ENCODE measurements at places on chromosomes 6 and 20.

DNA sequence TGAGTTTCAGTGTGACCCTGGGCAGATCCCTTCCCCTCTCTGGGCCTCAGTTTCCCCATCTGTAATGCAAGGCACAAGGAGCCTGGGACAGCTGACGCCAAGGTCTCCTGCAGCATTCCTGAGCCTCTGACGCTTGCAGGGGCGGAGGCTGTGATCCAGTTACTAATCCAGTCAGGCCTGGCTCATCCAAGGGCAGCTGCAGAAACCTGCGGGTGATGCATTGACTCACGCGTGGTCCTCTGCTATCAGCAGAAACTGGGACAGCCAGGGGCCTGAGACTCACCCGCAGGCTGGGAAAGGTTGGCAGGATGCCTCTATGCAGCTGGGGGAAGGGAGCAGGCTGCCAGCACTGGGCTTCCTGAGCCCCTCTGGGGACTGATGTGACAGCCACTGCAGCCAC is 65.0 kb upstream of the SIRPA start:
- peak; percentile 96 for DNase-seq

DNA sequence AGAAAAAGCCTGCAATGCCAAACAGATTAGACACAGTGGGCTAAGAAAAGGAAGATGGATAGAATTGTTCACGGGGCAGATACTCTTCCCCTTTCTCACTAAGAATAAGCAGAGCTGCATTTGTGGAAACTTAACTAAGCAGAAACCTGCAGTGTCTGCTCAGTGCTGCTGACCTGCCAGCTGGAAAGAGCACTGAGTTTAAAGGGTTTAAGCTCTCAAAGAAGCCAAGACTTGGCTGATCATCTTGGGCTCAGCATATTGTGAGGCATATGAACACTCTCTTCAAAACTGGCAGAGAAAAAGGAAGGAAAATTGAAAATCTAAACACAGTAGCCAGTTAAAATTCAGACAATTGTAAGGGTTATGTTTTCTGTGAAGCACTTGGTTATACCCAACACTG is 711.1 kb upstream of the EPHA7 start:
- no peak for DNase-seq

- DNase-seq, result no peak
These were observed 82.1 kb upstream of the F13A1 start for GRCh38 chr6:6402591-6402990.

GRCh38 chr20:23358923-23359593 is 2.9 kb upstream of the GZF1 start:
- DNase-seq, result no peak

- peak; percentile 39 for DNase-seq
These were observed 311.3 kb upstream of the CNR1 start for GRCh38 chr6:88477413-88477812.

GRCh38 chr20:63215101-63216040 is 560 bp downstream of the YTHDF1 start:
- peak; percentile 67 for DNase-seq

DNA sequence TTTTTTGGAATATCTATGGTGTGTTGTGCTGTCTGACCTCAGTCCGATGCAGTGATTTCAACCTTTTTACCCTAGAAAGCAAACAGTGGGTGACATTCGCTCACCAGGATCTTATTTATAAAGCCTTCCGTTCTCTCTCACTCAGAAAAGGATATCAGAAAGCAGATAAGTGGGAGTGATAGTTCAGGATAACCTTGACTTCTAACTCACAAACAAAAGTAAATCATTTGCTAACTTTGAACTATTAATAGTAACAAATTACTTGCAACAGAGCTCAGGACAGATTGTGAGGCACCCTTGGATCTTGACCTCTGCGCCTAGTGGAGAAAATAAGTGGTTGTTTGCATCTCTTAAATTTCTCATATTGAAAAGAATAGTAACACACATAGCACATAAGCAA is 637.1 kb upstream of the CITED2 start:
- DNase-seq, result no peak

- no peak for DNase-seq
These were observed 15.1 kb downstream of the RNF217 start for GRCh38 chr6:124977067-124977908.

DNA sequence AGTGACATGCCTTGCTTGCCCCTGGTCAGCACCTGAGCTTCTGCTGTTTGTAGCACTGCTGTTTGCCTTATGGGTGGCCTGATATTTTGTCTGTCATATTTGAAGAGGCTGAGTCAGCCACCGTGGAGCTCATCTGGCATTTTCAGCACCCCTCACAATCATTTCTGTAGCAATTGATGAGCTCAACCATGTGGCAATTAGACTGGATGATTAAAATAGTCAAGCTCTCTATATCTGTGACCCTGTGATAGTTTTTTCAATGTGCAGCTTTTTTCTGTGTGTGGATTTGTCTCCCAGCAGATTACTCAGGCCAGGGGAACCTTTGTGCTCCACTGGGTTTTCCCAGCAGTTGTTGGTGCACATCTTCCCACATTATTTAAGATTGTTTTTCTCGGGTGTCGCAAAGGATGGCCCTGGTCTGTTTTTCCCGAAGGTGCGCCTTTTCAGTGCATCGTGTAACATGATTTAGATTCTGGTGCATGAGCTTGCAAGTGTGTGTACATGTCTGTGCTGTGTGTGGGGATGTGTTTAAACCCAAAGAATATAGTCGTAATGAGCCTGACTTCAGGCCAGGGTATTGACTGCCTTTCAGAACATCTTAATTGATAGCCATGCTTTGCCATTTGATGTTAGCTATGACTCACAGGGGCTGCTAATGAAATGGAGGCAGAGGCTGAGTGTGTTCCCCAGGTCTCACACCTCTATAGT is 31.6 kb upstream of the GLP1R start:
- no peak for DNase-seq

DNA sequence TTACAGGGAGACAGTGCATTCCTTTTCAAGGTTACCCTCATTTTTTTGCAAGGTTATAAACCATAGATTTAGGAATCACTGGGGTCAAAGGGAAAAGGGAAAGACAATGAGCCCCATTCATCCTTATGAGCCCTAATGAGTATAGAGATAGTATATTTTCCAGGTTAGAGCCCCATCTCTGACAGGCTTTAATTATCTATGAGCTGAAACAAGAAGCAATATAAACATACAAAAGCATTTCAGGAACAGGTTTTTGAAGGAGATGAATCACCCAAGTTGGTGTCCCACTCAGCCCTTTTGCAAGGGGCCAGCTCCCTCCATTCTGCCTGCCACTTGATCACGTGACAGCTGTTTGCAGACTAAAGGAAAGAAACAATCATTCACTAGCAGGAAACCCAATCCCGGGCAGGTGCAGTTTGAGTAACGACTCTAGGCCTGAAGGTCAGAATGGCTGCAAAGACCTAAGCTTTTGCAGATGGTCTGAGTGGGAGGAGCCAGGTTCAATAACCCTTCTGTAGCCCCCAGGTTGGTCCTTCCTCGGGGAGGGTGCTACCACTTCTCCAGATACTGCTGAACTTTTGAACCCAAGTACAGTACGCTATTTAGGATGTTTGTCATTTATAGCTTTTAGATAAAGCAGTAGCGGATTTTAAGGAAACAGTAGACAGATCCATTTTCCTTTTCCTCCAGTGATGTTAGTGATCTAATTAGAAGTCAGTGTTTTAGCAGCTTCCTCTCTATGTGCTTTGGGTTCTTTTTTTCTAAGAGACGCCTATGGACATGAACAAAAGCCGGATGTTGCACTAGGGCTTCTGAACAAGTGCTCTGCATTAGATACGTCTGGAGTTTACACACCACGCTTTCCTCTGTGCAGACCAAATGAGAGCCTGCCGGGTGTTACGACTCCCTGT is 253.2 kb downstream of the SOX4 start:
- no peak for DNase-seq

DNA sequence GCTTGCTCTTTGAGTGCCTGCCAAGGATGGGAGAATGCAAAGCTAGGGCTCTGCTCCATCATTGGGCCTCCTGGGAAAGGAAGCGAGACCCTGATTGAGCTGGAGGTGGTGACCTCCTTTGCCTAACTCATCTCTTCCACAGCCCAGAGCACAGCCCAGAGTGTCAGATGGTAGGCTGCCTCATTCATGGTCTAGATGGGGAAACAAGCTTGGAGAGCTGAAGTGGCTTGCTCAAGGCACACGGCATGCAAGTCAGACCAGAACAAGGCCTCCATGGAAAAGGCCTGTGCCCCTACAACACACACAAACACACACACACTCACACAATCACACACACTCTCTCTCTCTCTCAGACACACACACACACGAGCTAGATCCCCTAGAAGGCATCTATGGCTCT is 17.5 kb downstream of the TGM3 start:
- no peak for DNase-seq

DNA sequence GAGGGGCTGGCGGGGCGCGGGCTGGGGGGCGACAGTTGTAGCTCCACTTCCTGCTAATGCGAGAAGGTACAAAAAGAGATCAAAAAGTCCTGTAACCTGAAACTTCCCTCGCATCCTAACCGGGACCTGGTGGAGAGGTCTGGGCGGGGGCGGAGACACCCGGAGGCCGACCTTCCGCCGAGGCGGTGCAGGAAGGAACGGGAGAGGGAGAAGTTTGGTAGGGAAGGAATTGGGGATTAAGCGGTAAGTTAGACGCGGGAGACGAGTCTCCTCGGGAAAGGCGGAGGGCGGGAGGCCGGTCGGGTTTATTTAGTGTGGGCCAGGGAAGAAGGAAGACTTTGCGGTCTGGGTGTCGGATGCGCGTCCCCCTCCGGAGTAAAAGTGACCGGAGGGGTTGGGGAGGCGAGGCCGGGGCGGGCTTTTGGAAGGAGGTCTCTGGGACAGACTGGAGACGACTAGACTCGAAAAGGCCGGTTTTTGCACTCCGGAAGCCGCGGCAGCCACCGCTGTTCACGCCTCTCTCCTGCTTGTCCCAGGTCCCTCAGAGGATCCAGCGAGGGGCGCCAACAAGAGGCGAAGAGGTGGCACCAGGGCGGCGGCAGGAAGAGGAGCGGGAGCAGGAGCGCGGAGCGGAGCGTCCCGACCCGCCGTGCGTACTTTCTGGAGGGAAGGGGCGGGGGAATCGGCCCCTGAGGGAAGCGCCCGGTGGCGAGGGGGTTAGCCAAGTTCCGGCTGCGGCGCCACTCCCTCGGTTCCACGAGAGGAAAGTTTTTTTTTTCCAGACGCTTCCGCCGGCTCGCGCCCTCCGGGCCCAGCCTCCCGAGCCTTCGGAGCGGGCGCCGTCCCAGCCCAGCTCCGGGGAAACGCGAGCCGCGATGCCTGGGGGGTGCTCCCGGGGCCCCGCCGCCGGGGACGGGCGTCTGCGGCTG is 734 bp downstream of the TPBG start:
- peak; percentile 60 for DNase-seq

DNA sequence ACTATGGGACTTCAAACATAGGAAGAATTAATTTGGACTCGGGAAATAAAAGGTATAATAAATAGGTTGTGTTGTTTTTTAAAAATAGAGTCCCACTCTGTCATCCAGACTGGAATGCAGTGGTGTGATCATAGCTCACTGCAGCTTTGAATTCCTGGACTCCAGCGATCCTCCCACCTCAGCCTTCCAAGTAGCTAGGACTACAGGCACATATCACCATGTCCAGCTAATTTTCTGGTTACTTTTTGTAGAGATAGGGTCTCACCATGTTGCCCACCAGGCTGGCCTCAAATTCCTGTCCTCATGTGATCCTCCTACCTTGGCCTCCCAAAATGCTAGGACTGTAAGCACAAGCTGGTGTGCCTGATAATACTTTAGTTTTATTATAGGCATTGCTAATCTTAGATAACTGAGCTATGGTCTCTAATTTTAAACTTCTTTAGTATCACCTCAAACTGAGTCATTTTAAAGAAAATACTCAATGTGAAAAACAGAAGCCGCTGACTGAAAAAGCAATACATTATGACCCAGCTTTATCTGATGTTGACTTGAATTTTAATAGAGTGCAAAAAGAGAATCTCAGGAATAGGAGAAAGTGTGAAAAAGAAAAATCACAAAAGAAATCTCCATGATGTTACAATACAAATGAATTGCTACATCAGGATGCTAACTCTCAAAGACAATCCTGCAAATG is 251.0 kb downstream of the RNGTT start:
- no peak for DNase-seq

- DNase-seq, result no peak
These were observed 29.4 kb downstream of the PFDN4 start for GRCh38 chr20:54237116-54237943.

DNA sequence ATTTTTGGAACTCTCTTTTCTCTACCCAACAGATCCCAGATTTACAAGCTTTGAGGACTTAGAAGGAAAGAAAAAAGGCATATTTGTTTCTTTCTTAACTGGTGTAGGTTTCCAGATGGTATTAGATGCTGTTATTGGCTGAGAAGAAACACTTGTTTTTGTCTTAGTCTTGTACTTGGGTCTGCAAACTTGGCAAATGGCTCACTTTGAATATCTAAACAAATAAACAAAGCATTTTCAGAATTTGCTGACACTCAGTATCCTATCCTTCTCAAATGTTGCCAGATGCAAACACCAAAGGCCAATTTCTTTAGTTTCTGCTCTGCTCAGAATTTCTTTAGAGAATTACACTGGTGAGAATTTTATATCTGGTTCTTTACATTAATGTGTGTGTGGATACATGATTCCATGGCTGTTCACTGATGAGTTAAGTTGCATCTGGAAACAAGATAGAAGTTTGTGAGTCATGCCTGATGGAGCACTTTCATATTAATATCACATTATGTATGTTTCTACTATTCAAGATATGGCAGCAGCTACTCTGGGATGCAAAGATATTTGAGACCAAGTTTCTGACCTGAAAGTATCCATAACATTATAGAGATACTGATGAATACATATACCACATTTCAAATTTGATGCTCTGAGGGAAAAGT is 43.7 kb upstream of the CEP162 start:
- DNase-seq, result no peak

- peak; percentile 34 for DNase-seq
These were observed 56.9 kb upstream of the CD2AP start for GRCh38 chr6:47420394-47421371.

- DNase-seq, result no peak
These were observed 54.7 kb downstream of the BMP5 start for GRCh38 chr6:55820696-55821095.

- DNase-seq, result peak; percentile 29
These were observed 282.2 kb upstream of the EPHA7 start for GRCh38 chr6:93701526-93701925.

GRCh38 chr6:116714296-116714695 is 33.3 kb downstream of the KPNA5 start:
- DNase-seq, result no peak

DNA sequence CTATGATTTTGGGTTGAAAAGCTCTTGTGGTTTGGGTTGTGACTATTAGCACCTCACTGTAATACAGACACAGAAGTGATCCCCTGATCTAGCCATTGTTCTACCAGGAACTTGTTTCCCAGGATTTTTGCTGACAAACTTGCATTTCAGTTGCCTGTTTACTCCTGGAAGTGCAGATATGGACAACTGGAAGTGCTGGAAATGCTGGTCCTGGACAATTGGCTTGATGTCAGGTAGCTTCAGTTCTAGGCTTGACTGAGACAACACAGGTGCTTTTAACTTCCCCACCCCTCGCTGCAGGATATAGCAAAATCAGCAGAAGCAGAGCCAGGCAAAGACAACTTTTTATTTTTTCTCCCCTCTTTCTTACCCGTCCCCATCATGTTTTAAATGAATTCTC is 27.1 kb upstream of the FBXO30 start:
- no peak for DNase-seq

- DNase-seq, result no peak
These were observed 586 bp downstream of the ZNF512B start for GRCh38 chr20:63968928-63969760.

- peak; percentile 72 for DNase-seq
These were observed 16.6 kb downstream of the SLC22A1 start for GRCh38 chr6:160137989-160138835.
